SK-MEL-5 (cell line): ENCODE measurements at places on chromosomes 11 and 22.
A peak's percentile ranks its signal among the peaks of the same experiment; 100 is the strongest.

GRCh38 chr22:42680648-42681047, 31.5 kb upstream of the CYB5R3 start:
- DNase-seq = peak; percentile 46

DNA sequence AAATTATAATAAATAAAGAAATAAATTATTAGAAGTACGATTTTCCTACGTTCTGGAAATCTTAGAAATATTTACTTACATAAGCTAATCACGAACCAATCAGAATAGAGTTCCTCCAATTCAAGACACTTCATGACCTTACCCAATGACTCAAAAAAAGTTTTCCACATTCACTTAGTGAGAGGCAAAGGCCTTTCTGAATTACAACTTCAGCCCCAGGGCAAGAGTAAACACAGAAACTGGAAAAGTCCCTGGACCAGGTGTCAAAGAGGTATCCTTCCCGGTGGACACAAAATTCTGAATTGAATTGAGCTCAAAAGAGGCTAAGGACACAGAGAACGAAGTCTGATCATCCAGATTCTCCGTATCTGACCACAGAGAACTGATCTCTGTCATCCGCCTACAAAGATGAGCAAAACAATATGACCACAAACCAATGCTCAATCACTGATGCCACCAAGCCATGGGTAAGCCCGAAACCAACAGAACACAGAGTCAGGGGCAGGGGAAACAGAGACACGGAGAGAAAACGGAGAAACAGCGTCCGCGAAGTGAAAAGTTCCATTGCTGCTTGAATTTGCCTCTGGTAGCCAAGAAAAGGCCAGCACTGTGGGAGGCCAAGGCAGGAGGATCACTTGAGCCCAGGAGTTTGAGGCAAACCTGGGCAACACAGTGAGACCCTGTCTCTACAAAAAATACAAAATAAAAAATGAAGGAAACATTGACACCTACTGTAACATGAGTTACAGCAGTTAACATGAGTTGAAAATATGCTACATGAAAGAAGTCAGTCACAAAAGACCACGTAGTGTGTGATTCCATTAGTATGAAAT, 6.8 kb downstream of the BID start:
- DNase-seq = no peak

DNA sequence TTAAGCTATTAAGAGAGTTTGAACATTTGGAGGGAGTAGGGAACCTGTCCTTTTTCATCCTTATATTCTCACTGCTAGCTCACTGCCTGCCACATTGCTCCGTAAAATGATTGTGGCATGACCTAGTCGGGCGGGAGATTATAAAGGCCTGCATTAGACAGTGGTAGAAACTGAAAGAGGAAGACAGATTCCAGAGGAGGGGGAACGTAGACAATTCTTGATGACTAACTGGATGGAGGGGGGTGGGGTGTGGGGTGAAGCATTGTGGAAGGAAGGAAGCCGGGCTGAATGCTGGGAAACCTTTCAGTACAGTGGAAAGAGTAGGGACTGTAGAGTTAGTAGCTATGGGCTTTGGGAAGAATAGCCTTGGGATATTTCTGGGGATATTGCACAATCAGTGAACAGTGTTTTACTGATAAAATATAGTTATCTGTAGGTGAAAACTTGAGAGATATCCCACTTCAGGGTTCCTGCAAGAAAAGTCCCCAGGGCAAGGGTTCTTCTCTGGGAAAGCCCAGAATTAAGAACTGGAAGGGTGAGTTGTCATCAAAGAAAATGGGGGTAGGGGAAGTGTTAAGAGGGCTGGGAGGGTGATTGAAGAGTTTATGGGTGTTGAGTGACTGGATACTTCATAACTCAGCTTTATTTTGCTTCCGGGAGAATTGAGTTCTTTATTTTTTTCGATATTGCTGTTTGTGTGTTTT, 2.1 kb downstream of the MED15 start:
- DNase-seq = peak; percentile 90

DNA sequence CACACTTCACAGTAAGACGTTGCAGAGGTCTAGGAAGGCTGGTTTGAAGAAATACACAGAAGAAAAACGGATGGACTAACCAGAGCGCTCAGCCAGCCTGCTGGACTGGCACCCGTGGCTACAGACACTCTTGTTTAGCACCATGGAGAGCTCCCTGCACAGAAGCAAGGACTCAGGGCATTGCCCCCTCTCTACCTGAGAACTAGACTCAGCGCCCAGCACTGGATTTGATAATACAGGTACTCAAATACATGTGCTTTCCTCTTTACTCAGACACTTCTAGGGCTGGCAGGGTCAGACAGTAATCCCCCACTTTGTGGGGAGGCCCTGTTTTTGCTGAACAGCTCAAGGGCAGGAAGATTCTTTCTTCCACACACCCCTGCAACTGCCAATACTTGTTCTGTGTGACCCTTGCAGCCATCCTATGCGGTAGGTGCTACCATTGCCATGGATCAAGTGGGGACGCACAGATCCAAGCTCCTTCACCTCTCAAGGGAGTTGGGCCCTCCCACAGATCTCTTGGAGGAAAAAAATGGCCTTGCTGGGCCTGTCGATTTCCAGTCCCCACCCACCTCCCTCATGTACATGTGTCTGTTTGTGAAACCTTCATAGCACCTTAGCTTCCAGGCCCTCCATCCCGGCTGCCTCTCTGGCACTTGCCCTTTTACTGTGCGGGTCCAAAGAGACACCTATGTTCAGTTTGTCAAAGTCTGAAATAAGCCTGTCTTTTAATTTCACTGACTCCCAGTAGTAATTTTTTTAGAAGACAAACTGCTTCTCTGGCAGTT, 5.1 kb upstream of the P2RX6 start:
- no peak for DNase-seq
